ENCODE measurements at places on chromosomes 4 and X.

GRCh38 chr4:1175635-1176229, 3.3 kb upstream of the SPON2 start:
- DNase-seq: no peak

- no peak for DNase-seq
Observed at GRCh38 chr4:28369499-28369898, 1508.9 kb downstream of the STIM2 start.

DNA sequence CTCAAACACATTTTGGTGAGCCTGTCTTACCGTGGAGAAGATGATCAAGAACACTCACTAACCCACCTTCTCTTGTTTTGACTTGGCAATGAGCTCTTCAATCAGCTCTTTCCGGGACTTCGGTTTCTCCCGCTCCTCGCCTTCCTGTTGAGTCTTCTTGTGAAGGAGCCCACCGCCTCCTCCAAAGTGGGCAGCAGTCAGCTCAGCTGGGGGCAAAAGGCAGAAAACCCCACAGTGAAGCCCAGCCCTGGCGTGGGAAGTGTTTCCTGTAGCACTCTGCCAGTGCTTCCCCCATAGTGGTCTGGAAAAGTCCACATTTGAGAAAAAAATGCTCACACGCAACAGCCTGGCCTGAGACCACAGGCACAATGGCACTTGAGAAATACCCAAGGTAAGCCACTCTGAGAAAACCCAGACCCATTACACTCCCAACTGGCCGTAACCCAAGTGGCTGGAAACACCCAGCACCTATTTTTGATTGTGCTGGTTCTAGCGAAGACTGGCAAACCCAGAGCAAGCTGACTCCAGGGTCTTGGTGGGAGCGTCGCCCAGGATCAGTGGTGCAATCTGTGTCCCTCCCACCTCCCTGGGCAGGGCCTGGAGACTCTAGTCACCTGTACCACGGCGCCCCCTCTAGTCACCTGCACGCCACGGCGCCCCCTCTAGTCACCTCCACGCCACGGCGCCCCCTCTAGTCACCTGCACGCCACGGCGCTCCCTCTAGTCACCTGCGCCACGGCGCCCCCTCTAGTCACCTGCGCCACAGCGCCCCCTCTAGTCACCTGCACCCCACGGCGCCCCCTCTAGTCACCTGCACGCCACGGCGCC, 8.6 kb downstream of the NOP14 start:
- no peak for DNase-seq

- DNase-seq: no peak
Observed at GRCh38 chr4:59179372-59179771, 2020.8 kb upstream of the ADGRL3 start.

GRCh38 chr4:150510176-150510865, 71.6 kb upstream of the MAB21L2 start:
- DNase-seq: no peak

DNA sequence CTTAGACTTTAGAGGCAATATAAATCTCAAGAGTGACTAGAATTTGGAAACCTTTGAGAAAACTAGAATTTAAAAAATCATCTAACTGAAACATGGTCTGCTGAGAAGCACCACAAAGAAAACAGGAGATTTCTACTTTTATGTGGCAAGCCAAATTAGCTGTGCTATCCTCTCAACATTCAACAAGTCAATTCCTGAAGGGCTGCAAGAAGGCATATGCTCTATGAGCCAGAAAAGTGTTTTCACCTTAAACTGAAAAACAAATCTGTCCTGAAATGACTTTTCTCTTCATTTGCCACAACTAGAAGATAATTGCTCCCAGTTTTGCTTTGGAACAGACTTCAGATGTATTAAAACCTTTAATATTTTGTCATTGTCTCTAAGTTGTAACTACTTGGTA, 263.2 kb upstream of the EDNRA start:
- DNase-seq: no peak

DNA sequence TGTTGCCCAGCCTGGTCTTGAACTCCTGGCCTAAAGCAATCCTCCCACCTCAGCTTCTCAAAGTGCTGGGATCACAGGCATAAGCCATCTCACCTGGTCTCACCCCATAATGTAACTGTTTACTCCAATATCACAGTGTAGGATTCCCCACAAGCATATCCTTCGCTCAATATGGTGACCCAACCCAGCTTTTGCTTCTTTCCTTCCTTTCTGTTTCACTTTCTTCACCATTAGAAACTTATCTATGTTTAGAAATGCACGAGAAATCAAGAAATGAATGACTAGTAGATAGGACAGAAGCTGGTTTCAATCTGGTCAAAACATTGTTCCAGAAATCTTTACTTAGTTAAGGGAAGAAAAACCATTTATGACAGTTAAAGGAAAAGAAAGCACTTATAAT, 18.9 kb downstream of the TSPAN5 start:
- DNase-seq: no peak

GRCh38 chr4:155232432-155232831, 24.0 kb downstream of the NPY2R start:
- no peak for DNase-seq

- no peak for DNase-seq
Observed at GRCh38 chr4:145034727-145035211, 63.2 kb downstream of the ANAPC10 start.

- DNase-seq: no peak
Observed at GRCh38 chrX:134416087-134416486, 43.9 kb upstream of the HPRT1 start.

DNA sequence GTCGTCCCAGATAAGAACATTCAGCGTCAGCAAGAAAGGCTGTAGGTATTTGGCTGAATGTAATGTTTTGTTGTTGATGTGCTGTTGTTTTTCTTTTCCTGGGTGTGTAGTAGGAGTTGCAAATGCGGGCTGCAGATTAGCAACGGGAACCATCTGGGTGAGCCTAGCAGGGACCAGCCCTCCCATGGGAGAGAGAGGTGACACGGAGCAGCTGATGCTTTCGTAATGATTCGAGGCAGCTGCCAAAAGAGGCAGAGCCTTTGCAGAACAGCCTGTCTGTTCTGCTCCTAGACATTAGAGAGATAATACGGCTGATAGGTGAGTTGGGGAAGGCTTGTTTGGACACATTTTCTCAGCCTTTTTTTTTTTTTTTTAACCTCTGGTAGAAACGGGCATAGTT, 25.3 kb downstream of the ARSF start:
- DNase-seq: no peak

Measured in cerebellar cortex (tissue), 1 donor.